Pericardium fibroblast (primary cell): ENCODE measurements at places on chromosomes 13 and 19. TPM values are rescaled to one million over a fixed set of nuclear protein-coding genes. Genes with fewer than 3 reads are reported as not detected.

The ATP8A2 gene
- under 0.01 and 0.09 TPM in 2 replicates for total RNA-seq

The HDGFL2 gene
- 58.8 and 71.7 TPM in 2 replicates for total RNA-seq

The MEDAG gene
- 49.2 and 210 TPM in 2 replicates for total RNA-seq

The NAPSA gene
- 0.51 TPM in 1 of 2 replicates, not detected in the other for total RNA-seq

The TNNT1 gene
- 5.4 and 9.0 TPM in 2 replicates for total RNA-seq

The LSM4 gene
- total RNA-seq, result 150 and 182 TPM in 2 replicates

The CA11 gene
- total RNA-seq, result 2.5 and 2.6 TPM in 2 replicates

The TUBA3C gene
- total RNA-seq, result not detected in 2 replicates

The COL5A3 gene
- total RNA-seq, result 31.9 and 41.2 TPM in 2 replicates

The TOMM40 gene
- total RNA-seq, result 47.9 and 51.1 TPM in 2 replicates

The BRME1 gene
- total RNA-seq, result 0.09 TPM in 1 of 2 replicates, not detected in the other

The JOSD2 gene
- 48.7 and 55.0 TPM in 2 replicates for total RNA-seq

The VWA8 gene
- 7.2 and 9.6 TPM in 2 replicates for total RNA-seq

The CYP4F11 gene
- total RNA-seq, result not detected in 2 replicates

The DUXA gene
- not detected in 2 replicates for total RNA-seq

The GTF2F1 gene
- 36.1 and 43.7 TPM in 2 replicates for total RNA-seq

The SERTM1 gene
- not detected in 2 replicates for total RNA-seq

The C19orf33 gene
- 1.5 and 1.6 TPM in 2 replicates for total RNA-seq

The CYP2A6 gene
- not detected in 2 replicates for total RNA-seq

The ERFL gene
- 0.23 and 0.77 TPM in 2 replicates for total RNA-seq

The ZNF471 gene
- 1.5 and 4.6 TPM in 2 replicates for total RNA-seq

The AMER2 gene
- not detected in 2 replicates for total RNA-seq

The TEX101 gene
- not detected in 2 replicates for total RNA-seq

The SERP2 gene
- total RNA-seq, result 1.1 and 3.5 TPM in 2 replicates

The ZNF575 gene
- 0.43 and 0.58 TPM in 2 replicates for total RNA-seq

The NUFIP1 gene
- total RNA-seq, result 2.9 and 4.1 TPM in 2 replicates

The SMIM17 gene
- total RNA-seq, result 0.09 TPM in 1 of 2 replicates, not detected in the other

The FGF9 gene
- total RNA-seq, result under 0.01 TPM in 1 of 2 replicates, not detected in the other

The PTPRH gene
- 7.0 and 9.4 TPM in 2 replicates for total RNA-seq

The ZNF723 gene
- total RNA-seq, result not detected in 2 replicates

The ANKRD24 gene
- under 0.01 and 1.3 TPM in 2 replicates for total RNA-seq

The ADGRE3 gene
- not detected in 2 replicates for total RNA-seq

The LIM2 gene
- total RNA-seq, result not detected in 2 replicates

The LYPD5 gene
- 0.82 and 0.94 TPM in 2 replicates for total RNA-seq

The COMP gene
- total RNA-seq, result 0.85 and 2.9 TPM in 2 replicates

The B3GNT8 gene
- total RNA-seq, result 1.6 and 4.6 TPM in 2 replicates

The DIRAS1 gene
- 3.7 and 9.1 TPM in 2 replicates for total RNA-seq

The MICU2 gene
- 29.6 and 46.7 TPM in 2 replicates for total RNA-seq

The PLIN4 gene
- 0.47 and 3.7 TPM in 2 replicates for total RNA-seq

The NTN5 gene
- total RNA-seq, result 0.60 TPM in 1 of 2 replicates, not detected in the other

The RNF225 gene
- 0.09 TPM in 1 of 2 replicates, not detected in the other for total RNA-seq

The KL gene
- total RNA-seq, result not detected in 2 replicates

The ATXN8OS gene
- total RNA-seq, result not detected in 2 replicates

The ERVV-1 gene
- not detected in 2 replicates for total RNA-seq

The ZNF440 gene
- total RNA-seq, result 2.7 and 4.8 TPM in 2 replicates

The CD33 gene
- total RNA-seq, result not detected in 2 replicates

The FPR1 gene
- total RNA-seq, result 0.23 and 0.68 TPM in 2 replicates

The SIX5 gene
- 26.3 and 31.2 TPM in 2 replicates for total RNA-seq

The ZNF235 gene
- 1.2 and 10.0 TPM in 2 replicates for total RNA-seq

The SPC24 gene
- 1.5 and 4.3 TPM in 2 replicates for total RNA-seq

The CLEC17A gene
- not detected in 2 replicates for total RNA-seq
